HT1080 (cell line): ENCODE measurements at places on chromosomes 5 and 9. TPM values are rescaled to one million over a fixed set of nuclear protein-coding genes. Genes with fewer than 3 reads are reported as not detected.

C8G gene
- total RNA-seq = 0.47 TPM in 1 of 2 replicates, not detected in the other

PRSS3 gene
- 6.8 and 7.3 TPM in 2 replicates for total RNA-seq

CBY3 gene
- not detected in 2 replicates for total RNA-seq

MTAP gene
- 1.8 and 1.9 TPM in 2 replicates for total RNA-seq

SLC36A3 gene
- total RNA-seq = not detected in 2 replicates

SAXO1 gene
- not detected in 2 replicates for total RNA-seq

NPM1 gene
- 2,907 and 3,968 TPM in 2 replicates for total RNA-seq

TLX3 gene
- total RNA-seq = not detected in 2 replicates

WNK2 gene
- not detected in 2 replicates for total RNA-seq

GRCh38 chr5:2166306-2166978 is 283.7 kb upstream of the IRX4 start:
- DNase-seq = no peak

DNA sequence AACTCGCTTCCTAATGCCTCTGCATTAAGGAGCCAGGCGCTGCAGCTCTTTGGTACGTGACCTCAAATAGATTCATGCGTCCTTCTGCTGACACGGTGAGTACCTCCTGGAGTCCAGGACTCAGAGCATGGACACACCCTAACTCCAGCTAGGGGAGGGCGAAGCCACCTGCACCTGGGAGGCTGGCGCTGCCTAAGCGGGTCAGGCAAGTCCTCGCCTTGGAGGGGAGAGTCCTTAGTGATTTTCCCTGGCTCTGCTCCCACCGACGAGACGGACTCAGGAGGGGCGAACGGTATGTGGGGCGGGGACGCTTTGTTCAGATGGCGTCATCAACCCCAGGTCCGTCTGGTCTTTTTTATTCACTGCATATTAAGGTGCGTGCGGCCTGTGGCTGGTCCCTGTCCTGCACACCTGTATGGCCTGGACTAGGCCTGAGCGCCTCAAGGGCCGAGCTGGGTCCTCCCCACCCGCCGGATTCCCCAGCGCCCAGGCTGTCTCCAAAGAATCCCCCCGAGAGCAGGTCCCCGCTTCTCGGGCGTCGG is 50.3 kb downstream of the NSUN2 start:
- DNase-seq = no peak

DNA sequence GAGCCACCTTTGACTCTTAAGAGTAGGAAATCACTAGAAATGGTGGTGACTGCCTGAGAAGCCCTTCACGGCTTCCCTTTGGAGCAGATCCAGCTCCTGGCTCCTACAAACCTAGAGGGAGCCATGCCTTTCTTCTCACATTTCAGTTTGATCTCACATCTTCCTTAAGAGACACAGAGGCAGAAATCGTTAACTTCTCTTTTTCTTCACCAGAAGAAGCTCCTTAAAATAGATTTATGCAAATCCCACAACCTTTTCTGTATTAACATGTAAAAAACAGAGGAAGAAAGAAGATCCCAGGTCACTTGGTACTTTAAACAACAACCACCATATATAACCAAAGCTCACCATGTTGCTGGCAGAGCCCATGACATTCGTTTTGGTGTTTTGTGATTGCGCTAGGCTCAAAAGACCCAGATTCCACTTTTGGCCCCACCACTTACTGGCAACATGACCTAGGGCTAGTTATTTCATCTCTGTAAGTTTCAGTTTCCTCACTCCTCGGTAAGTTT is 29.6 kb downstream of the PAX5 start:
- DNase-seq = no peak

DNA sequence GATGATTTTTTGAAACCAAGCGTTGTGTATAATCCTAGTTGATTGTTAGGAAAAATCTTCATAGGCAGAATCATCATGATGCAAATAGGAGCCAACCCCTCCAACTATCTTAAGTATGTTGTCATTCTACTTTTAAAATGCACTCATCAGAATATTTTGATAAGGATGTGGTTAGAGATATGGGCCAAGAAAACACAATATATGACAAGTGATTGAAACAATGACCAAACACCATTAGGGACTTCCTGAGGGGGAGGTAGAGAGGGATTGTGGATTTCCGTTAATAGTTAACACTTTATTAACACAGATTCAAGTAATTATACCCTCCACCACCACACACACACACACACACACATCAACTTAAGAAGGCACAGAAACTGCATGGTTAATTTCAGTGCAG is 143.3 kb downstream of the ARSB start:
- no peak for DNase-seq

DNA sequence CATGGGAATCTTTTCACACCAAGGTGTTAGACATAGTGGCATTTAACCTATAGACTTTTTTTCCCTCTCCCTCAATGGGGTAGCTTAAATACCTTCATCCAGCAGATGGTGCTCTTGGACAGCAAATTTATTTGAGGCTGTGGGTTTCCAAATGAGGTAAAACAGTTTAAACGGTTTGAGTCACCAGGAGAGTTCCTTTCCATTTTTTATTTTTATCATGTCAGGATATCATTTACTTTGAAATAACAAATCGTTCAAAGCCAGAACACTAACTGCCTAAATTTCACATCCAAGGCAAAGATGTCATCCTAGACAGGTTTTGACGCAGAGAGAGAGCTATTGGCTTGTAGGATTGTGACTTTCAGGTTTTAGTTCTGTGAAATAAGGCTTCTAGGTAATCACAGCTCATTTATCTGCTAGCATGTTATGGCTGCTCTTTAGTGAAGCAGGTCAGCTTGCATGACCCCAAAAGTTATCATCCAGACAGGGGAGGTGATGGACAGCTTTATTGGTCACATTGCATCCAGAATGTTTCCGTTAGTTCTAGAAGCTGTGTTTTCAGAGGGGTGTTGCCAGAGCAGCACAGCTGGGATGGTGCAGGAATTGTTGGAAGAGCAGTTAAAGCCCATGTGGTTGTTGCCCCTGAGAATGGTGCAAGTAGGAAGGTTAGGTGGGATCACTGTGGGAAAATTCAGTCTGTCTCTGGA is 69.8 kb downstream of the KDM4C start:
- DNase-seq = peak; percentile 66

GRCh38 chr5:158463188-158463587 is 604.2 kb upstream of the CLINT1 start:
- DNase-seq = peak; percentile 26

DNA sequence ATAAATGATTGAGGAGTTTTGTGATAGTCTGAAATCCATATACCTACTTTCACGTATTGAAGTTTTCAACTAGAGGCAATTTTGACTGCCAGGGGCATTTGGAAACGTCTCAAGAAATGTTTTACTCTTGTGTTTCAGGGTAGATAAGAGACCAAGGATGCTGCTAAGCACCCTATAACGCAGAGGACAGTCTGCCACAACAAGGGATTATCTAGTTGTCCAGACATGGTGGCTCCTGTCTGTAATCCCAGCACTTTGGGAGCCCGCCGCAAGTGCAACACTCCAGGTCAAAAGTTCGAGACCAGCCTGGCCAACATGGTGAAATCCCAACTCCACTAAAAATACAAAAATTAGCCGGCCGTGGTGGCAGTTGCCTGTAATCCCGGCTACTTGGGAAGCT is 133.7 kb upstream of the CCNG1 start:
- DNase-seq = no peak

DNA sequence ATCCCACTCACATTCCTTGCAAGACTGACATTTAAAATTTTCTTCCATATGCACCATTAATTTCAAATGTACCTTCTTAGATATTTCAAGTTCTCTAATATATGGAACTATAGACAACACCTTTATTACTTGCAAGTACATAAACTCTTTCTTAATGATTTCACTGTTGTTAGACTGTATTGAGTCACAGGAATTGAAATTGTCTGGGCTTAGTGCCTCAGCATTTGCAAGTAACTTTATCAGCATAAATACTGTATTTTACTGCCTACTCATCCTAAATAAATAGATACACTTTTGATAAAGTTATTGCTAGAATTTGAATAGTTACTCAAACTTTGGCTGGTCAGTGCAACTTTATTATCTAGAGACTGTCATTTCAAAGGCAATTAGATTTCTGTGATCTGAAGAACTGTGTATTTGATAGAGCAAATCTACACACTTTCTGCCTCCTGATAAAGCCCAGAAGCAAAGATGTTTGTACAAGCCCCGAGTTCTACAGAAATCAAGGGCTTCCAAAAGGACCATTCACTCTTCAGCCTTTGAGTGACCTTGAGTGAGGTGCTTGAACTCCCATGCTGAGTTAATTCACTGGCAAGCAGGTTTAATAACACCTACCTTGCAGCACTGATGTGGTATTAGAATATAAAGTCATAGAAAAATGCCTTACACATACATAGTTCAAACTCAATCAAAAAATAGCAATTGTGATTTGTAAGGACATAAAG is 91.6 kb downstream of the COX7C start:
- DNase-seq = no peak

DNA sequence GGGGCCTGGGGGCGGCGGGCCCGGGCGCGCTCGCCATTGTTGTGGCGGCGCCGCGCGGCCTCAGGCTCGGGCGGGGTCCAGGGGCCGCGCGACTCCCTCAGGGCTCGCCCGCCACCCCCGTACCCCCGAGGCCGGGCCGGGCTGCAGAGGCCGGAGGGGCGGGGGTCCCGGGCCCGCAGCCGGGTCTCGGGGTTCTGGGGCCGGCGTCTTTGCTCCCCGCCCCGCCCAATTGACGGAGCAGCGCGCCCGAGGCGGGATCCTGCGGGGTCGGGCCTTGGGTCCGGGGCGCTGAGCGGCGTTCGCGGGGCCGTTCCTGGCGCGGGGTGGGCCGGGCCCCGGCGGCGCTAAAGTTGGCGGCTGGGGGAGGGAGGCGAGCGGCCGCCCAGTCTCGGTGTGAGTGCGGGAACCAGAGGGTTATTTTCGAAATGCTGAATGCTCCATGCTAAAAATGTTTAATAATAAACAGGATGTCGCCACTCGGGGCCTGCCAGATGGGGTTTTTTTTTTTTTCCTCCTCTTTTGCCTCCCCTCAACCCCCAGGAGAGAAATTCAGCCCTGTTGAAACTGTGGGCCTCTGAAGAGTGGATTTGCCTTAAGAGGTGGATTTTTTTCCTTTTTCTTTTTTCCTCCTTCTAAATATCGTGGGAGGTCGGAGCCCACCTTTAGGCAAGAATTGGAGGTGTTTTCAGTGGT is 724 bp downstream of the PRRC2B start:
- DNase-seq = no peak

DNA sequence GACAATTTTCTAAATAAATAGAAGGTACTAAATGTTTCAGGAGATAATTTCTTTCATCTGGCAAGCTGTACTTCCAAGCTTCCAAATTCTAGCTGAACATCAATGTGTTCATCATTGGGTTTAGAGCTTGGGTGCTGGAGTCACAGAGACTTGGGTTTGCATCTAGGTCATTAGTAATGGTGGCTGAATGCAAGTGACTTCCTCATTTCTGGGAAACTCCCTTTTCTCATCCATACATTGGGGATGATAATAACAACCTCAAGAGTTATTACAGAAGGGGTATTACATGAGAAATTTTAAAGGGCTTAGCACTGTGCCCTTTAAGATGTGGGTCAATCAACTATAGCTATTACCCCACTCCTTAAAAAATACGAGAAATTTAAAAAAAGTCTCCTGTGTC is 41.1 kb upstream of the KLF4 start:
- DNase-seq = no peak

GRCh38 chr9:109086221-109086620 is 33.5 kb downstream of the TMEM245 start:
- DNase-seq = peak; percentile 76

DNA sequence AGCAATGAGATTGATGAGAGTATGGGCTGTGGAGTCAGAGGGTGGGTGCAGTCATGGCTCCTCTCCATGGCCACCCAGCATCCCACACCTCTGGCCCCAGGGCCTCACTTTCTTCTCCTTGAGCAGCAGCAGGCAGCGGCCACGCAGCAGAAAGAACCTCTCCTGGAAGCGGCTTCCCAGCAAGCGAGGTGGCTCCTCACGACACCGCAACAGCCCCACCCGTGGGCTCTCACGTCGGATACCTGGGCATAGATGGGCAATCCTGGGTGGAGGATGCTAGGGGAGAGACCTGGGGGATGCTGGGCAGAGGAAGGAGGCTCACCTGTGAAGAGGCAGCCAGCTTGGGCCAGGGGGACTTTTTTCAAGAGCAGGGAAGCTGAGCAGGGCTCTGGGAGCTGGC is 5.2 kb upstream of the FCHSD1 start:
- DNase-seq = no peak

- DNase-seq = no peak
Observed at GRCh38 chr5:139065306-139065705, 132.9 kb downstream of the SIL1 start.

DNA sequence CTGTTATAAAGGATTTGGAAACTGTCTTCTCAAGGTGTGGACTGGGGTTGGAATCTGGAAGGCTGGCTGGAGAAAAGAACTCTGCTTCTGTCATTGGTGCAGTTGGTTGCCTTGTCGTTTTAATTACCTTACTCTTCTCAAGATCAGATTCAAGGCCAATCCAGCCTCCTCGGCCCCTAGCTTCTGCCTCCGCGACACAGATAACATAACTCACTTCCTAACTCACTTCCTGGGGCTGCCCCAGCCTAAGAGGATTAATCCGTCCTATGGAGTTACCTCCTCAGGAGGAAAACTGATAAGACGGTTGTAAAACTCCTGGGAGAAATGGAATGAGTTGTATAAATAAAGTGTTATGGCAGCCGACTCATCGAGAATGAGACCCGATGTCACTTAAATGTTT is 389.1 kb upstream of the WWC1 start:
- no peak for DNase-seq

DNA sequence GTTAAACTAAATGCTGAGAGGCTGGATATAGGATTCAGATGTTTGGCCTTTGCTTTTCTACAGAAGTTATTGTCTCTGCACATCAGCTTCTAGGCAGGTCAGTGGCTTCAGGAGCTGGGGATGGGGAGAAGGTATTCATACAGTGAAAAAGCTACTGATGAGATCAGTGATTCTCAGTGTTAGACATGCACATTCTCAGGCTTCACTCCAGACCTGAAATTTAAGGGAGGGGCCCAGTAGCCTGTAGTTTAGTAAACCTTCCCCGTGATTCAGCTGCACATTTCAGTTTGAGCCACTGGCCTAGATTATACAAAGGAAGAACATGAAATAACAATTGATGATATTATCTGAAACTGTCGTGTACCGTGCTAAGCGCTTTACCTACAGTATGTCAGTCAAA is 127.2 kb downstream of the ARHGAP26 start:
- DNase-seq = no peak

DNA sequence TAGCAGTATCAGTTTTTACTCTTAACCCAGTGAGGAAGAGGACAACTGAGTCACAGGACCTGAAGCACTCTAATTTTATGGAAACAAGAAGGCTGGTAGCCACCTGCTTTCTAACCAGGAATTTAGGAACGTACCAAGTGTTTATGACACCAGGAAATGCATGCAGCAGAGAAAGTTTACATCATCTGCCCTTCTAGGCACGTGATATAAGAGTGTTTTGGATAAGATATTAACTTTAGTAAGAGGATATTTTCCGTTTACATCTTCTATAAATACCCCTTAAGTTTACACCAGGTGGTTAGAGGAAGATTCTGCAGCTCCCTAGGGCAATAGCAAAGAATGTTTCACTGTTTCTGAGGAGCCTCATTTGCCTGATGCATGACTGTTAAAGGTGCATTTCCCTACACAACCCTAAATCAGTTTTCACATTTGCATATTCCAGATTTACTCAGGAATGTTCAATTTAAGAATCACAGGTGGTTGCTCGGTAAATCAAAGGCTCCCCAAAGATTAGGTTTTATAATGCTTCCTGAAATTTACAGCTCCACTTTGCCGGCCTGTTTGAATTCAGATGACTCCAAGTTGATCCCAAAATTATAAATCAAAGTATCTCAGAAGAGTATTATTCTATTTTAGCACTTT is 1.8 kb downstream of the TSC1 start:
- DNase-seq = no peak
